Activated CD4-positive, alpha-beta T cell treated with anti-CD3 and anti-CD28 coated beads, Interleukin-2, amount 50 U/mL, for 48 hours (primary cell): ENCODE measurements at places on chromosomes 2 and 18.
A peak's percentile ranks its signal among the peaks of the same experiment; 100 is the strongest.

GRCh38 chr2:212815453-212815852 is 276.9 kb upstream of the ERBB4 start:
- DNase-seq, result no peak

DNA sequence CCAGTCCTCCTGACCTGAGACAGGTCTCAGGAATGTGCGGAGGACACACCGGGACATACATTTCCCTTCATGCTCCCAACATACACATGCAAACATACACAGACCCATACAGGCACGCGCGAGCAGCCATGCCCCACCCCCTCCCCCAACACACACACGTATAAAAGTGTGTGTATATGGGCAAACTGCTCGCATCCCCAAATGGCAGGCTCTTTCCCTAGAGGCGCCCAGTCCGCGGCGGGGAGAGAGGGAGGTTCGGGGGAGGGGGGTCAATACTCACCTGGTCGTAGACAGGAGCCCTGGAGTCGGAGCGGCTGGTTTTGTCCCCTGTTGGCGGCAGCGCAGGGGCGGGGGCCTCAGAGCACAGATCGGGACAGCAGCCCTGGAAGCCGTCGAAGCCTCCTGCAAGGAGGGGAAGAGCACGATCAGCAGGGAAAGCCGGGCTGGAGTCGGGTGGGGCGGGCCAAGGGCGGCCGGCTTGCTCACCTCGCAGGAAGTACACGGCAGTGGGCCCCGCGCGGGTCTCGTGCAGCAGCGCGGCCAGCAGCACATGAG is 682 bp downstream of the DUSP2 start:
- peak; percentile 52 for DNase-seq

- no peak for DNase-seq
Observed at GRCh38 chr2:10136101-10136934, 13.8 kb downstream of the RRM2 start.

DNA sequence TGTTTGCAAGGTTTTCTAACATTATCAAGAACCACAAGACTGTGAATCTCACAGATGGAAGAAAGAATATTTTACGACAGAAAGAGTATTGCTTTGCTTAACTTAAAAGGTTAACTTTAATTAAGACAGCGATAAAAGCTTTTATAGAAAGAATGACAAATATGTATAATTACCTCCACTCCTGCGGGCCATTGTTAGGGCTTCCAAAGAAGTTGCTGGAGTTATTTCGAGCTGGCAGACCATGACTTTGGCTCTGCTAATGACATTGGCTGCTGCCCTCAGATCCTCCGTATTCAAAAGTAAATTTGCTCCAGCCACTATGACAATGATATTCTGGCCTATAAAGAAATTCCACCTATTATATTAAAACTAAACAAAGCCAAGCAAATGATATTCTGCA is 47.3 kb downstream of the RBKS start:
- no peak for DNase-seq

DNA sequence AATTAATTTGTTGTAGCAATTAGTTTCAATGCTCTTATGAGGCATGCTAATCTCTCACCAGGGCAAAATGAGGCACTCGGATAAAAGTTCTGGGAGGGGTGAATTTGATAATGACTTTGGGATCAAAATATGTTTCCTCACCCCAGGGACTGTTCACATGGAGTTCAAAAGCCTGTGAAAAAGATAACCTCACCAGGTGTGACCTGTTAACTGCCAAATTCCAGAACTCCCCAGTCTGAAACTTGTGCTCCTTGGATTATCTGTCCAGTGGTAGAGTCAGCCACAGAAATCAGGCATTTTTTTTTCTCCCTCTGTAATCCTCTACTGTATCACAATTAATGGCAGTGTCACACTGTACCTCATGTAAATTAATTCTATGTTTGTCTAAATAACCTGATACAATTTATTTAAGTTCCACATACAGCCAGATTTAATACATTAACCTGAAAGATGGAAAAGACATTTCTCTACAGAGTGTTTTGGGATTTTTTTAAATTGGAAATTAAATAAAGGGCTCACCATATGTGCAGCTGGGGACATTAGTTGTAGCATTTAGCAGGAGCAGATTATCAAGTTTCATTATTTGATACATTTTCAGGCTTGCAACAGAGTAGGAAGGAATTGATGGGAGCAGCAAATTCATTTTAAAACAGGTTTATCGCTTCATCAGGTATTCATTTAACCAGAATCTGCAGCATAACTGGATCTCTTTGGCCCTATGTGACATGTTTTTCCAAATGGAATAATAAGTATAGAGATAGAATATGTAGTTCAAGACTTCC is 191.2 kb downstream of the VWC2L start:
- DNase-seq, result no peak

DNA sequence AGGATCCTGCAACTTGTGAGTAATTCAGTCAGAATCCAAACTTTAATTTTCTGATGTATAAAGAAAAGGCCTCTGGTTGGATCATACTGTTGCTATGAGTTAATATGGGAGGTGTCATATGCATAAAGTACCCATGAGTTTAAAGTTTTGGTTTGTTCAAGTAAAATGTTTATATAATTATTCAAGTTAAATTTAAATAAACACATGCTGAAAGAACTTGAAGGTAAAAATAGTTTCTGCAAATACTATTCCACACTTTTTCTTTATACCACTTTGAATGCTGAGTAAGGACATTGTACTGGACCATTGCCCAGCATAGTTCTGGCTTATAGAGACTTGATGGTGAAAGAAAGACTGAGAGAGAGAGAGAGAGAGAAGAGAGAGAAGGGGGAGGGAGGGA is 30.7 kb downstream of the PKP4 start:
- DNase-seq, result no peak

GRCh38 chr2:160336635-160337034 is 136.6 kb upstream of the ITGB6 start:
- no peak for DNase-seq

- no peak for DNase-seq
Observed at GRCh38 chr2:12948231-12948960, 231.7 kb downstream of the TRIB2 start.

- no peak for DNase-seq
Observed at GRCh38 chr2:149832324-149832723, 244.7 kb upstream of the MMADHC start.

DNA sequence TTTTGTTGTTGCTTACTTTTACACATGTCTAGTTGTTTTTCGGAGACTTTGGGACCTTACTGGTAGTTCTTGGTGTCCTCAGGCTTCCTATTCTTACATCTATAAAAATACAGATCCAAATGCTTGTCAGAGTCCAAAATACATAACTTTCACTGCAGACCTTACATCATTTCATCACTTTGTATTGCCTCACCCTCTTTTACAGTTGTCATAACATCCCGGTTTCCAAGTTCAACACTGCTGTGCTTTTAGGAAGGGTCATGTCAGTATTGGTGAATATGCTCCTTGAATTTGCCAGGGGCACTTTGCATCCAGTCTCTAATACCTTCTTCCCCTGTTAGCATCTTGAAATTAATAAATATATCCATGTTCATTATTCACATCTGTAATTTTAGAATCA is 518.2 kb upstream of the RAB12 start:
- DNase-seq, result no peak

- DNase-seq, result peak; percentile 42
Observed at GRCh38 chr2:229852565-229852964, 69.2 kb downstream of the TRIP12 start.

DNA sequence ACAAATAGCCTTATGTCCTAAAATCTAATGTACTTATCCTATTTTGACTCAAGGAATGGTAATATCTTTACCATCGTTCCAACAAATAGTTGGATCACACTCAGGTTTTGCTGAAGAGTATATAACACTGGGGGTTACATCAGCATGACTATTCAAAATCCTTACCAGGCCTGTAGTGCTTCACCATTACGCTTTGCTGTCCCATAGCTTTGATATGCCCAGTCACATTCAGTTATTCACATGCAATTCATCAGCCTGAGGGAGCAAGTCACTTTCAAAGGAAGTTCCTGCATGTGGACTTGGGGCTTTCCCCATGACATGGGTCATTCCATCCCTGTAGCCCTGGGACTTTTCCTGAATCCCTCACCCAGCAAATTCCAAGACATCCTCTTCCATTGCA is 39.6 kb downstream of the FTCDNL1 start:
- DNase-seq, result no peak

DNA sequence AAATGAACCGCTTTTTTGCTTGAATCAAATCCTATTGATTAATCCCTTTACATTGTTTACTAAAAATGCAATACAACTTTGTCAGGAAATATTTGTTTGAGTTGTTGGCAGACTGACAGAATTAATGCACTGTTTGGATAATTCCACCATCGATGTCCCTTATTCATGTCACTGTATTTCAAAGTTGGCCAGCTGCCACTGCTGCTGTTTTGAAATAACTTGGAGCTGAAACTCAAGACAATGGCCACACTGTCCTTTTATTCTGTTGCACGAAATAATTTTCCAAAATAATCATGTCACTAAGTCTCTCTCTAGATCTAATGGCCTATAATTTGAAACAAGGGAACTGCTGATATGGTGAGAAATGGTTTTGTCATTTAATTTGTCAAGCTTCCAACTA is 55.2 kb upstream of the PAX3 start:
- no peak for DNase-seq

- no peak for DNase-seq
Observed at GRCh38 chr2:15357186-15357585, 203.9 kb downstream of the NBAS start.

- no peak for DNase-seq
Observed at GRCh38 chr2:144645083-144645778, 125.3 kb upstream of the ZEB2 start.

GRCh38 chr2:105321875-105322646 is 7.5 kb downstream of the TGFBRAP1 start:
- DNase-seq, result no peak

GRCh38 chr2:57543211-57543610 is 503.4 kb upstream of the VRK2 start:
- DNase-seq, result no peak

DNA sequence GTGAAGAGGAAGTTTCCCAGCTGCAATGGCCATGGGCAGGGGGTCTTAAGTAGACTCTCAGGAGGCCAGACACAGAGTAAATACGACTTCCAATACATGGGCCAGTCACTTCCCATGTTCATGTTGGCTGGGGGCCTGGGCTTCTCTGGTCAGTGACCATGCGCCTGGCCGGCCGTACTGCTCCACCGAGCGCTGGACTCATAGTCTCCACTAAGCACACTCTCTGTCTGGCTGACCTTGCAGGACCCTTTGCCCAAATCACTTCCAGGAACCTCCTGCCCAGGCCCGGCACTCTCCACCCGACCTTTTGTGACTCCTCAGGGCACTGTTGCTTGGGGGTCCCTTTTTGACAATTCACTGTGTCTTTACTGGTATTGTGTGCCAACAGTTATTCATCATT is 69.3 kb downstream of the SOWAHC start:
- no peak for DNase-seq

- DNase-seq, result no peak
Observed at GRCh38 chr2:127490283-127490682, 36.0 kb downstream of the IWS1 start.

DNA sequence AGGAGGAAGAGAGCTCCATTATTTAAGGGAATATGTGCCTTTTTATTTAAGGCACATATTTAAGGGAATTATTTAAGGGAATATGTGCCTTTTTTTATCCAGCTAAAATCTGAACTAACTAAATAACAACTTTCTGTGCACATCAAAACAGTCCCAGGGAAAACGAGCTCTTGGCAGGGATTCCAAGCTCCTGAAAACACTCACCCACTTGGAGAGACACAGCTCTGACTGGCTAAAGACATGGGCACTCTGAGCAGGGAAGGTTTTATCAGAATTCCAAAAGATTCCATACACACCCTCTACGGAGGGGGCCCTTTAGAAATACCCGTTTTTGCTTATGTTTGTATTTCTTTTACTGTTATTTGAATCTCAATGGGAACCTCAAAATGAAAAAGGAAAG is 181.0 kb downstream of the ZNF516 start:
- no peak for DNase-seq

GRCh38 chr18:26719896-26720295 is 145.6 kb downstream of the AQP4 start:
- no peak for DNase-seq

DNA sequence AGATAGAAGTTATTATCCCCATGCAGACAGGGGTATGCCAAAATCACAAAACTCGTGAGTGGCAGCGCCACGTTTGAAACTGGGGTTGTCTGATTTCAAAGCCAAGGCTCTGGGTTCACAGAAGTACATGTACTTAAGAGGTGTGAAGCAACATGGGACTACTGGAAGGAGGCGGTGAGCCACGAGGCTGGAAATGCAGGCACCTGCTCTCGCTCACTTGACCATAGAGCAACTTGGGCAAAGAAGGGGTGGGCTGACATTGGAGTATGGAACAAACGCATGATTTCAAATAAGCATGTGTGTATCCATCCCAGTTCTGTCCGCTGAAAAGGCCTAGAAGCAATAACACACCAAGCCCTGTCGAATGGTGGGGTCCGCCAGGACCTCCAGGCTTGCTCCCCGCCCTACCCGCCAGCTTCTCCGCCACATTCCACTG is 593 bp upstream of the ACTR2 start:
- peak; percentile 36 for DNase-seq

- no peak for DNase-seq
Observed at GRCh38 chr2:31260870-31261269, 26.9 kb downstream of the EHD3 start.

- DNase-seq, result no peak
Observed at GRCh38 chr2:173831312-173832229, 133.6 kb downstream of the SP3 start.

DNA sequence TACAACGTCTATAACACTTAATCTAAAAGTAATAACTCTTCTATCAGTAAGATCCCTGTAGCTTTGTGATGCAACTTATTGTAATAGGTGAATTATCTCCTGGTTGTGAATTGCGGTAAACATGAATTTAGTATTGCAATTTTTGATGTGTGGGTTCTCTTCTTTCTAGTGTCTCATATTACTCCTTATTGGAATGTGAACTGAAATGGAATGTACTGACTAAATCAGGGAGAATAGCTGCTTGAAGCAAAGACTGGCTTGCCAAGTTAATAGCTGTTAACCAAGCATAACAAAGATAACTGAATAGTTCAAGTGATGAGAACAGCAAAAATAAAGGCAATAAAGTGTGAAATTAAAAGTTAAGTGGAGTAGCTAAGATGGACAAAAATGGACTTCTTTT is 60.5 kb upstream of the TFPI start:
- no peak for DNase-seq

DNA sequence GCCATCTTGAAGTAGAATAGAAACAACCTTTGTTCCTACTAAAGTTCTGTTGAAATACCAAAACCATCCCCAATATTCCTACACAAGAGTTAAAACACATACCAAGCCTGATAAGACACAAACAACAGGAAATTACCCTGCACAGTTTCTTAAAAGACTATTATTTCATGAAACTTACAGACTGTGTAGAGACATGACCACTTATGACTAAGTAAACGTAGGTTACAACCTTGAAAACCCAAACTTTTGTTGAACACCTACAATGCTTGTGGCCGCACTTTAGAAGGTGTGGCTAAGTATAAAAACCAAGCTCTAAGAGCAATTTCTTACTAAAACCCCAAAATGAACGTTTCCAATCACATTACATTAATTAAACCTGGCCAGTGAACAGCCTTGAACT is 2.0 kb downstream of the SMAD2 start:
- DNase-seq, result no peak

- no peak for DNase-seq
Observed at GRCh38 chr2:165624470-165624800, 154.9 kb downstream of the CSRNP3 start.
